ENCODE measurements at places on chromosomes 13 and 19. TPM values are rescaled to one million over a fixed set of nuclear protein-coding genes. Genes with fewer than 3 reads are reported as not detected.

The CPB2 gene
- total RNA-seq: not detected

The KLK2 gene
- total RNA-seq: not detected

The GRIN3B gene
- 0.10 TPM for total RNA-seq

The RTBDN gene
- total RNA-seq: not detected

The KIR3DL1 gene
- not detected for total RNA-seq

The KLK5 gene
- total RNA-seq: not detected
